ENCODE measurements at places on chromosomes 13 and 19.

DNA sequence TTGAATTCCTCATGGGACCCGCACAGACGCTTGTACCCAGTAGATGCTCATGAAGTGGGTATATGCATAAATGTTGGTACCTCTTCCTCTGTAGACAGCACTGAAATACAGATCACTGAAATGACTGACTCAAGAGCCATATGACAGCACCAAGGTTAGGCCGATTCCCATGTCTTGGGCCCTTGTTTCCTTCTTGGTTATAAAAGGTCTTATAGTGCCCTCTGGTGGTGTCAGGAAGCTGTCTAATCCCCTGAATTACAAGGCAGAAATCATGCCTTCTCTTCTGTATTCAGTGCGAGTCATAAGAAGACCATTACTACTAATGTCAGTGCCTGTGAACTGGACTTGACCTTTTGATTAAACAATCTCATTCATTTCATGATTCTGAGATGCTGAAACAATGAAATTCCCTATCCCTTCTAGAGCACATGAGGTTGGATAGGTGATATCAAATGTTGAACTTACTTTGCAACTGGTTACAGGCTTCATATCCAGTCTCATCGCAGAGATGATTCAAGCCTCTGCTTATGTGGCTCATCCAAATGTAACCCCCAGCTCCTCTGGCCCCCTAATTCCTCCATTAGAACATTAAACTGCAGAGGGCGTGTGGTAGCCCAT is 59.7 kb downstream of the SPATA13 start:
- DNase-seq: peak; percentile 79

GRCh38 chr19:5593343-5594255 is 25.8 kb upstream of the TINCR start:
- DNase-seq: no peak

- peak; percentile 97 for DNase-seq
These were observed 507.9 kb downstream of the UQCRFS1 start for GRCh38 chr19:28705008-28705407.

- DNase-seq: no peak
These were observed 18.8 kb upstream of the ZMYM5 start for GRCh38 chr13:19882231-19882630.

DNA sequence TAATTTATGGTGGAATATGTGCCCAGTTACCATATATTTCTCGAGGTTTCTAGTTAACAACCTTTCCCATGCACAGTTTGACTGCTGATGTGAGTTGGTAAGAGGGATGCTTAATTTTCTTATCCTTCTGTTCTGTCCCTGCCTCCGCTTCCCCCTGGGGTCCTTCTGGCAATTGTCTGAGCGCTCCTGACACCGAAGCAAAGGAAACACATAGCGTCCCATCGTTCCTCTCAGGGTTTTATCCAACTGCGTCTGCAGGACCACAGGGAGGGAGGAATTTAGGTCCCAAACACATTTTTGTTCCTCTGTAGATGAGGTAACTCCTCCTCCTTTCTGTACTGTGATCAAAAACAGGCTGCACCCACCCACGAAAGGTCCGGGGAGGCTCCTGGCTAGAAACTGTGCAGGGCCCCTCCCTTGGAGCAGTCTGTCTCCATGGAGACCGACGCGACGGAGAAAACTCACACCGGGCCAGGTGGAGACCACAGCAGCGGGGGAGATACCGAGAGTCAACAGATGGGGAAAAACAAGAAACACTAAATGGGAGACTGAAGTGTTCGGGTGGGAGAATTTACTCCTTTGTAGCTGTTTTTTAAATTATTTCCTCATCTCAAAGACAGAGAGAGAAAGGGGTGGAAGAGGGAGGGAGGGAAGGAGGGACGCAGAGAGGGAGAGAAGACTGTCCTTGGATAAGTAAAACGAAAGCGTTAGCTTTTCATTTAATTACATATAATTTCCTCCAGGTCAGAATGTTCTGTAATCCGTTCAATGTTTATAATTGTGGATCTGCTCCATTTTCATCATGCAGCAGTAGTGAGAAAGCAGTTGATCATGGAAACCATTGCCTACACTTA is 191.8 kb upstream of the NBEA start:
- no peak for DNase-seq

DNA sequence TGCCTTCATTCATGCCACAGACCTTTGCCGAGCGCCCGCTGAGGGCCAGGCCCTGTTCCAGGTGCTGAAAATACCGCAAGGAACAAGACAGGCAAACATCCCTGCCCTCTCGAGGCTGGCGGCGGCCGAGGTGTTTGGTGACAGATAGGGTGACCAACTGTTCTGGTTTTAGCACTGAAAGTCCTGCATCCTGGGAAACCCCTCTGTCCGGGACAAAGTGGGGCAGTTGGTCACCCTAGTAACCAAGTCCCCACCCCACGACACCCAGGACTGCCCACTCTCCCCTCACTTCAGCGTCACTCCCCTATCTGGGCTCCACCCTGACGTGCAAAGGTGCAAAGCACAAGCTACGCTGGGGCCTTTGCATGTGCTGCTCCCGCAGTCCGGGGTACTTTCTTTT is 17.3 kb downstream of the ZBTB7A start:
- DNase-seq: no peak

GRCh38 chr13:50526661-50527071 is 316.8 kb downstream of the DLEU7 start:
- DNase-seq: no peak
